ENCODE measurements at places on chromosomes 6 and 20. TPM values are rescaled to one million over a fixed set of nuclear protein-coding genes. Genes with fewer than 3 reads are reported as not detected.

DNA sequence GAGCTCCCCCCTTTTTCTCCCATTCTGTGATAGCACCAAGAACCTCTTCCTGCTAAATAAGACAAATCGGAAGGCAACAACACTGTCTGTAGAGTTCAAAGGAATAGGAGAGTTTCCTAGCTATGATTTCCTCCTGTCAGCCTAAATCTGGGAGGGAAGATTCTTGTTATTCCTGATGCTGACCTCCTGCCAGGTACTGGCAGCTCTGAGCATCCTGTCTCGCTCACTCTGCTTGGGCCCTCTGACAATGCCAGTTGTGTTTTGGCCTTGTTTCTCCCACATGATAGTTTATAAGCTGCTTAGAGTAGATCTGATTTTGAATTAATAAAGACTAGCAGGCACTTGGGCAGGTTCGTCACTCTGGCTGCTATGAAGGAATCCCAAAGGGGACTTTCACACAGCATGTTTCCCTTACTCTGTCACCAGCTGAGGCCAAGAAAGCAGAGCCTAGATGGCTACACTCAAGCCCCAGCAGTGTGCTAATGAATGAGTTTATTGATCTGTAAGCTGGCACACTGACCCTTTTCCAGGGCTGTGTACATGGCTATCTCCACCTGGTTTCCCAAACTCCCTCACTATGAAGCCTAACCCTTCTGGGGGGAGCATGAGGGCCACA is 52.3 kb downstream of the UQCC1 start:
- no peak overlapping the region for H3K4me3 ChIP-seq
- no peaks in the 10 kb centered on the region for H3K27me3 ChIP-seq
- DNase-seq: no peak
- no peaks in the 10 kb centered on the region for H3K36me3 ChIP-seq
- no peak overlapping the region for H3K27ac ChIP-seq
- no peaks in the 10 kb centered on the region for H3K4me1 ChIP-seq

GRCh38 chr6:14397518-14397901 is 279.9 kb downstream of the CD83 start:
- no peak for DNase-seq
- no peaks in the 10 kb centered on the region for H3K27me3 ChIP-seq
- no peak overlapping the region for H3K4me3 ChIP-seq
- no peaks in the 10 kb centered on the region for H3K4me1 ChIP-seq
- no peak overlapping the region for H3K27ac ChIP-seq
- H3K36me3 ChIP-seq: no peaks in the 10 kb centered on the region

The SIRPB1 gene
- 4.6 TPM for total RNA-seq

DNA sequence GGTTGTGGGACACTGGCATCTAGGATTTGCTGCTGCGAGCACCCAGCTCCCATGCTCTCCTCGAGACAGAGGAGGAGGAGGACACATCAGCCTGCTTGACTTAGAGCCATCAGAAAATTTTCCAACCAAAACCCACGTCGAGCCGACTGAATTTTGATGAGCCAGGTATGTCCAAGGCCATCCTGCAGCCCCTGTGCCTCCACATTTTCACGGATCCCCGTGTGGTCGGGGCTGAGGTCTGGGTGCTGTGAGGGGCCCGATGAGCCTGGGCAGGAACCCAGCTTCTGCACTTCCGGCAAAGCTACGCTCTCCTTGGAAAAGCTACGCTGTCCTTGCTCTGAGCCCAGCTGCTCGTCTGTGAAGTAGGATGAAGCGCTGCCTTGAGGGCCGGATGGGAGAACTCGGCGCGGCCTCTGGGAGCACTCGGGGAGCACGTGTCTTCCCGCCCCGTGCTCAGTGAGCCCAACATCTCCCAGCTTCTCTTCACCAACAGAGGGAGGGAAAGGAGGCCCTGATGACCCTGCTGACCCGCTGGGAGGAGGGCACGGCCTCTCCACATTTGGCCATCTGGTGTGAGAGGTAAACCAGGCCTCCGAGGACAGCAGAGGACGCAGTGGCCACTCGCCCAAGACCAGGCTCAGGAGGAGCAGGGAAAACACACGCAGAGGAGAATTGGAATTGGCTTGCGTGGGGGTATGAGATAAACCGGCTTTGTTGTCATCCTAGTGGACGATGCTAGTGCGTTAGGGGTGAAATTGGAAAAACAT is 33.9 kb downstream of the PSMG4 start:
- H3K4me3 ChIP-seq: no peak overlapping the region
- H3K27me3 ChIP-seq: no peaks in the 10 kb centered on the region
- no peaks in the 10 kb centered on the region for H3K4me1 ChIP-seq
- no peak for DNase-seq
- no peak overlapping the region for H3K27ac ChIP-seq
- H3K36me3 ChIP-seq: peaks cover 12% of the 10 kb centered on the region
